Ovary (tissue), 10 donors: ENCODE measurements at places on chromosomes 12 and 14.

- DNase-seq = no peak
Observed at GRCh38 chr14:37027188-37027824, 145.1 kb downstream of the SLC25A21 start.

DNA sequence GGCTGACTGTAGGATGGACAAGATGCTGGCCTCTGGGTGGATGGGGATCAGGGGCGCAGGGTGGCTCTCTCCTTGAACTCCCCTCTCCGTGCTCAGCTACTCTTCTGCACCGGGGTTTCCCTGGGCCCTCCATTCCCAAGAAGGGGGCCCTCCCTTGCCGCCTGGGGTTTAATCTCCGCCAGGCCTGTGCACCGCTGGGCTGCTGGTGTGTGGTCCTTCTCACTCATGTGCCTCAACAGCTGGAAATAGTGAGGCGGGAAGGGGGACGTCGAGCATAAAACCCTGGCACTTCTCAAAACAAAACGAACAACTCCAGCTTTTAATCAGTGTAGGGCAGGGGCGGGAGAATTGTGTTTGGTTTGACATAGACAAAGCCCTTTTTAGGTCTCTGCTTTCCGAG lies 19.0 kb upstream of the SMOC1 start:
- no peak for DNase-seq

- DNase-seq = no peak
Observed at GRCh38 chr14:78848234-78848820, 678.2 kb downstream of the NRXN3 start.

DNA sequence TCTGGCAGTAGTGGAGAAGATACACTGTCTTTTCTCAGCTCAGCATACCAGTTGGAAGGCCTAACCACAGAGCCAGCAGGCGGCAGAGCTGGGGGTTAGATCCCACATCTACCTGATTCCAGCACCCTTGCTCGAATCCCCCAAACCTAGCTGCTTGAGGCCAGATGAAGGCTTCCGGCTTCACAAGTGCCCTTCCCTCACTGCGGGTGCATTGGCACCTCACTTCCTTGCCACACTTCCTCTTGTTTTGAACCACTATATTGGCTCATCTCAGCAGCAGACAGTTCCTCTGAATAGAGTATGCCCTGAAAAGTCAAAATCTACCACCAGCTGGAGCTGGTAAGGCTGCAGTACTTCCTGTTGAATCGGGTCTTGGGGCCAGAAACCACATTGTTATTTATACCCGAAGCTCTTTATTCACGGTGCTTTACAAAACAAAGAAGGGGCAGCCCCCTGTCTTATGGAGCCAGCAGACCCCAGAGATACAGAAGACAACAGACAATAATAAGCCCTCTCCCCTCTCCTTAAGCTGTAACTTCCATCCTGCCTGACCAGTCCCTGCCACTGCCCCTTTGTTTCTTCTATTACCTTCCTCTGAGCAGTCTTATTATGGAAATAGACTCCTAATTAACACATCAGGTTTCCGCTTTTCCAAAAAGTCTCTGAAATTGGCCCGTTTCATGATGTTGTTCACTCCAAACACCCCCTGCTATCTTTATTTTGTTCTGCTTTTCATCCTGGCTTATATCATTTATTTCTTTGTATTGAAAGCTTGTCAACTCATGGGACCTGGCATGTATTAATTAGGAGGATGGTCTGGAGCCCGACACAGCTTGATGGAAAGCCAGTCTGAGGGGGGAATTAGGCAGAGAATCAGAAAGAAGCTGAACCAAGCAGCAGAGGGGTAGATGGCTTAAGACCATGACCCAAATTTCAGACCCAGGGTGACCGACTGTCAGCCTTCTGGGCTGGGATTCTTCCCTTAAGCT lies 233.5 kb downstream of the EFCAB11 start:
- no peak for DNase-seq

DNA sequence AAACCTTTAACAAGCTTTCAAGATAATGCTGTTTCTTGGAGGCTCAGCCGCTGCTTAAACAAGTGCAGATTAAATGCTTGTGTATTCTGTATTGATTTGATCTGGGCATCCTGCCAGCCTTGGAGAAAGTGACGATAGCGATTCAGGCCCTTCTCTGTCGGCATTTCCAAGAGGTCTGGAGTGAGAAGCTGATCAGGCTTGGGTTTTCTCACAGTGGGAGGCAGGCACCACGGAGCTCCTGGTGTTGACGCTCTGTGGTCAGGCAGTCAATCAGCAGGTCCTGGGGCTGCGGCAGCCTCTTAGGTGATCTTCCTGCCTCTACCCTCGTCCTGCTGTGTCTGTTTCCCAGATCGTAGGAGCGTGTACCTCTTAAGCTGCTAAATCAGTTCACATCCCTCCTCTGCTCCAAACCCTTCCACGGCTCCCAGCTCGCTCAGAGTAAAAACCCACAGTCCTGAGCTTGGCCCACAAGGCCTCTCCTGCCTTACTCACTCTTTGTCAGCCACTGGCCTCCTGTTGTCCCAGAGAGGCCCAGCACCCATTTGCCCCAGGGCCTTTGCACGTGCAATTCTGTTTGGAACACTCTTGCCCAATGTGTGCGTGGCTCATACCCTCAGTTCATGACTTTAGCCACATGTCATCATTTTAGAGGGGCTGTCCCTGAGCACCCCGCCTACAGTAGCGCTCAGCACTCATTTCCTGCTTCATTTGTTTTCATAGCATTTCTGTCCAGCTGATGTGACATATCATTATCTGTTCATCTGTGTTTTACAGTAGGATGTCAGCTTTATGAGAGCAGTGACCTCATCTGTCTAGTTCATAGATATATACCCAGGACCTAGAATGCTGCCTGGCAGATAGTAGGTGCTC lies 155.4 kb downstream of the AACS start:
- DNase-seq = no peak

DNA sequence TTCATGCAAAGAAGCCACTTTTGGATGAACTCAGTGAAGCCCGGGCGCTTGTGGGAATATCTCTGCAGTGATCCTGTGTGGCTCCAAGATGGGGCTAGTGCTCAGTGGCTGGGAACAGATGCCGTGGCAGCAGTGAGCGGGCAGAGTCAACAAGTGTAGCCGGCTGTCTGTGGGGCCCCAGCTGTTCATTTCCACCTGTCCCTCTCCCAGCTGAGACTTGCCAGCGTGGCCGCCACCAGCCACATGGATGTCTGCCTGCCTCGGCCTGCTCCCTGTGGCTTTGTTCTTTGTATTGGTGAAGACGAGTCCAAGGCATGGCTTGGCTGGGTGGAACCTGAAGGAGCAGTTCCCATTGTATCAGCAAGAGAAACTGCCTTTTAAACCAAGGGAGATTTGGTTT lies 77.3 kb downstream of the NOS1 start:
- no peak for DNase-seq

- no peak for DNase-seq
Observed at GRCh38 chr14:91019673-91020072, 40.8 kb downstream of the RPS6KA5 start.

GRCh38 chr12:72792889-72793288 lies 520.7 kb downstream of the TRHDE start:
- no peak for DNase-seq

DNA sequence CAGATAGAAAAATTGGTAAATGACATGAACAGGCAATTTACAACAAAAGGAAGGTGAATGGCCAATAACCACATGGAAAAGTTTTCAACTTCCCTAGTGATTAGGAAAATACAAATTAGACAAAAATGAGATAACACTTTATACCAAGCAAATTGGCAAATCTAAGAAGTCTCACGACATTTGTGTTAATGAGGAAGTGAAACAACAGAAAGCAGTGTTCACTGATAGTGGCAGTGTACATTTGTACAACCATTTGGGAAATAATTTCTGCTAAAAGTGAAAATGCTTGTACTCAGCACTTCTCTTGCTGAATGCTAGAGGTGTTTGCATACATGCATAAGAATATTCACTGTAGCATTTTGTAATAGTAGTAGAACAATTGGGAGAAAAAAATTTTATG lies 126.6 kb downstream of the LLPH start:
- no peak for DNase-seq

DNA sequence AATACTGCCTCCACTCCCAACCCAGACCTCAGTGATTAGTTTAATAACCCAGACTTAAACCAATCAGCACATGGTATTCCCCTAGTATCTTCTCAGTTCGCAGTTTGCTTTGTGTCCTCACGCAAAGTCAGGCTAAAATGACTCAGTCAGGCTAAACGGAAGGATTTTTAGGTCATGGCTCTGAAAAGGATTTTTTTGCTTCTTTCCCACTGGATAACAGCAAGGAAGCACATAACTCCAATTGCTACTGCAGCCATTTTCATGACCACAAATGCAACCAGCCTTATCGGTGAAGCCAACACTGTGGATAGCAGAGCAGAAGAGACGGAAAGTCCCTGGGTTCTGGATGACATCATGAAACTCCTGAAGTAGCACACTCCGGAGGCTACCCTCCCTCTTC lies 67.7 kb downstream of the ZC3H14 start:
- DNase-seq = no peak

- no peak for DNase-seq
Observed at GRCh38 chr12:64332938-64333337, 57.6 kb downstream of the C12orf56 start.

DNA sequence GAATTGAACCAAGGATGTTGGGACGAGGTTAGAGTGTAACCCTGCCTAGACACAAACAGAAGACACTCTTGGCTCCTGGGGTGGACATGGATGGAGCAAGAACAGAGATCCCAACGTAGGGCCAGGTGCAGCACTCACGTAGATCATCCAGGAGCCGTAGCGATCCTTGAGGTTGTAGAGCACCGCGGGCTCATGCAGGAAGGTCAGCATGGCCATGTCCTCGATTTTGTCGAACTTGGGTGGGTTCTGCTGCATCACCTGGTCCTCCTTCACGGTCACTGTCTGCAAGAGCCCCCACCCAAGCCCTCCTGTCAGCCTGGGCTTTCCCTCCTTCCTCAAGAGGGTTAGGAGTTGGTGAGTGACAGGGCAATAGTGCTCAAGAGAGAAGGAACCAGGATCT lies 2.5 kb downstream of the MYH7 start:
- DNase-seq = no peak

GRCh38 chr12:131642771-131643170 lies 68.1 kb upstream of the SFSWAP start:
- DNase-seq = no peak
